ENCODE measurements at places on chromosomes 1 and 21.

- no peak for DNase-seq
- no peaks in the 10 kb centered on the region for H3K36me3 ChIP-seq
- no peaks in the 10 kb centered on the region for H3K4me1 ChIP-seq
- H3K27me3 ChIP-seq = no peaks in the 10 kb centered on the region
Measured at GRCh38 chr1:196558411-196558810, 49.8 kb downstream of the KCNT2 start.

DNA sequence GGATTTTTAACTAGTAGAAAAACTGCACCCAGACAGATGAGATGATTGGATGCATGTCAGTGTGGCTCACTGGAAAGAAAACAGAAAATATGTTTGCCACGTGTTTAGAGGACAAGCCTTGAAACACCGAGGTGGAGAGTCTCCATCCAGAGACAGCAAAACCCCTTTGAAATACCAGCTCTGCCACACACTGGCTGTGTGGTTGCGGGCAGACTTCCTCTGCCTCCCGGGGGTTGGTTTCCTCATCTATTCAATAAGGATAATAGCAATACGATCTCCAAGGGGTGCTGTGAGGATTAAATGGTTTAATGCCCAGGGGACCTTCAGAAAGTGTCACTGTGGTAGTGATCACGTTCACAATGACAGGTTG lies 67.2 kb upstream of the PARP1 start:
- H3K36me3 ChIP-seq = no peaks in the 10 kb centered on the region
- H3K4me1 ChIP-seq = peaks cover 4% of the 10 kb centered on the region
- peaks cover 13% of the 10 kb centered on the region for H3K27me3 ChIP-seq
- DNase-seq = no peak
- no peak overlapping the region for H3K4me3 ChIP-seq
- no peak overlapping the region for H3K27ac ChIP-seq

- H3K27me3 ChIP-seq = no peaks in the 10 kb centered on the region
- no peak overlapping the region for H3K4me3 ChIP-seq
- peaks cover 73% of the 10 kb centered on the region for H3K36me3 ChIP-seq
- no peak for DNase-seq
- no peak overlapping the region for H3K27ac ChIP-seq
Measured at GRCh38 chr1:23759277-23759676, 16.0 kb downstream of the ELOA start.

- H3K4me1 ChIP-seq = peaks cover 5% of the 10 kb centered on the region
- H3K36me3 ChIP-seq = no peaks in the 10 kb centered on the region
- H3K27me3 ChIP-seq = peaks cover 10% of the 10 kb centered on the region
Measured at GRCh38 chr1:77382366-77382765, 100.5 kb downstream of the AK5 start.

GRCh38 chr1:84995484-84996334 lies 1.2 kb downstream of the MCOLN2 start:
- H3K27me3 ChIP-seq = no peaks in the 10 kb centered on the region
- H3K36me3 ChIP-seq = peaks cover 5% of the 10 kb centered on the region
- H3K27ac ChIP-seq = peak overlapping the region; percentile 56
- DNase-seq = no peak
- peaks cover 68% of the 10 kb centered on the region for H3K4me1 ChIP-seq

Measured in central memory CD8-positive, alpha-beta T cell (primary cell).